ENCODE measurements at places on chromosomes 5 and 9.

DNA sequence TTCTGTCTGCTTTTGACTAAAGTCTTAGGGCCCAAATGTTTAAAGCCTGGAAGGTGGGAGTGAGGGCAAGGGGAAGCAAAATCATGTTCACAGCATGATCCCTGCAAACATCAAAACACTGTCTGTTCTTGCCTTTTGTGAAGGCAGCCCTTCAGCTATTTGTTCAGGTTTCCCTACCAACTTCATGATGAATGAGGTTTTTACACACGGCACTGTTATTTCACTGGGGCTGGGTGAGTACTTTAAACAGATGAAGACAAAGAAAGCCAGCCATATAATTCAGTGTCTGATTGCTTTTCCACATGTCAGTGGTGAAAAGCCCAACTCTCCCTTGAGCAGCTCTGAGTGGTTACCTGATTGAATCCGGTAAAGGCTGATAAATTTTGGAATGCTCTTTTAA lies 224.7 kb upstream of the GRAMD2B start:
- no peak for DNase-seq

GRCh38 chr5:53411388-53411787 lies 69.0 kb upstream of the FST start:
- DNase-seq = no peak

- no peak for DNase-seq
Measured at GRCh38 chr9:96186591-96187011, 115.4 kb downstream of the HSD17B3 start.

DNA sequence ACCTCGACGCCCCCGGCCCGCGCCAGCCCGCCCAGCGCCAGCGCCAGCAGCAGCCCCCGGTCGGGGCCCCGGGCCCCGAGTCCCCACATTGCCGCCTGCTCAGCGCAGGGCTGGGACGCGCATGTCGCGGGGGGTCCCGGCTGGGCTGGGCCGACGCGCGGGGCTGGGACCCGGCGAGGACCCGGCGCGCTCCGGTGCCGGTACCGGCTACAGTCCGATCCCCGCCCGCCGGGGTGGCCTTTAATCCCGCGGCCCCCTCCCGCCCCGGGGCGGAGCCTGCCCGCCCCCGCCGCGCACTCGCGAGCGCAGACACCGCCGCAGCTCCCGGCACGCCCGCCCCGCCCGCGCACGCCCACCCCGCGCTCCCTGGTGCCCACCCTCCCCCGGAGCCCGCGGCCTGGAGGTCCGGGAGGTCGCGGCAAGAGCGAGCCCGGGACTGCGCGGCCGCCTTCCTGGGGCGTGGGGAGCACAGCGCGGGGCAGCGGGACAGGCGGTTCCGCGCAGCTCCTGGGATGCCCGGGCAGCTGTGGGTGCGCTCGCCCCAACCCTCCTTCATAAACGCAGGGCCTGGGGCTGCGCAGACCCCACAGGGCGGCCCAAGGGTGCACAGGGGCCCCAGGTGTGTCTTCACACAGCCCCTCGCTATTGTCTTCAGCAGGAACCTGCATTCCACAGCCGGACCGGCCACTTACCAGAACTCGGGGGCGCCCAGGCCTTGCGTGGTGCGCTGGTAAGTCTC lies at the start of gene SLC9A3:
Gene SLC9A3, minus strand, starts transcription at position 216 of the 739 bp plus-strand sequence.
- DNase-seq = no peak

DNA sequence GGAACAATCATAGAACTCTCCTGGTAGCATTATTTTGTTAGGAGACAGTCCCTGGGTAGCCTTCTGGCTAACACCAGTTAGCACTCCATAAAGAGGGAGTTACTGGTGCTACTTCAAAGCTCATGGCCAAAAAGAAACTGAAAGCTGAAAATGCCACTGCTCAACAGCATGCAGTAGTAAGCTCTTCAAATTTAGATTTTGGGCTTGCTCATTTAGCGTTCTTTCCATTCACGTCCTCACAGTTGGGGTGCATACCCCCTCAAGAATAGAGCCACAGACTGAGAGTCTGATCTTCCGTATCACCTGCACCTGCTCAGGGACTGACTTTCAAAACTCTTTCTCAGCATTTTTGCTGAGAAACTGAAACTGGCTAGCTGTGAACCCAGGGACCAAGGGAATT lies 24.7 kb downstream of the NTRK2 start:
- no peak for DNase-seq

- no peak for DNase-seq
Measured at GRCh38 chr9:129597355-129598088, 23.4 kb downstream of the C9orf50 start.

DNA sequence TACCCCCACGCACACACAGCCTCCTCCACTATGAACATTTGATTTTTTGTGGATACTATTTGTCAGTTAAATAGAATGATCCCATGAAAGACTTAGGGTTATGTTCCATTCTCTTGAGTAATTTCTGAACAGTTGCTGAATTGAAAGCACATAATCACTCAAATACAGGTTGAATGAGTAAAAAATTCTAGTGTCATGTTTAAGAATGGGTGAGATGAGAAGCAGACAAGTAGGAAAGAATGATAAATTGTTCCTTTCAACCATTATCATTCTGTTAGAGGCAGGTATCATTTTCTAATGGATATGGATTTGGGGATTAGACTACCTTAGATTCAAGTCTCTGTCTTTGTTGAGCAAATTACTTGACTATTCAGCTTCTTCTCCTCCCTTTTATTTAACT lies 19.3 kb downstream of the RAD50 start:
- no peak for DNase-seq

- DNase-seq = no peak
Measured at GRCh38 chr5:130747556-130747955, 417.5 kb downstream of the HINT1 start.
